ENCODE measurements at places on chromosomes 2 and 18.
A peak's percentile ranks its signal among the peaks of the same experiment; 100 is the strongest.

DNA sequence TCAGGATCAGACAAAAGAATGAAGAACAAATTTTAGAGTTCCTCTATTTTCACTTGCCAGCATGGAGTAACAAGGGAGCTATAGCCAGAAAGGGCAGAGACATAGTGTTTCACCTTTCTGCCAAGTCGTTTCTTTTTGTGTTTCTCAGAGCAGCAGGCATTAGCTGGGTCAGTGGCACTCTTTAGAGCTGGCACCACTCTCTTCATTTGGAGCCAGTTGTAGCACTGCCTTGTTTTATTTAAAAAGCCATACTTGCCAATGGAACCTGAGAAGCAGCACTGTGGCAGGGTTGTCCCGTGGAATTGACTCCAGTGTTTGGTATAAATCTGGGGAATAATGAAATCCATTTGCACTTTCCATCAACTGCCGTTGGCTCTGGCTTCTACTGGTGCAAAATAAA, 64.0 kb downstream of the LRRTM4 start:
- DNase-seq: no peak

DNA sequence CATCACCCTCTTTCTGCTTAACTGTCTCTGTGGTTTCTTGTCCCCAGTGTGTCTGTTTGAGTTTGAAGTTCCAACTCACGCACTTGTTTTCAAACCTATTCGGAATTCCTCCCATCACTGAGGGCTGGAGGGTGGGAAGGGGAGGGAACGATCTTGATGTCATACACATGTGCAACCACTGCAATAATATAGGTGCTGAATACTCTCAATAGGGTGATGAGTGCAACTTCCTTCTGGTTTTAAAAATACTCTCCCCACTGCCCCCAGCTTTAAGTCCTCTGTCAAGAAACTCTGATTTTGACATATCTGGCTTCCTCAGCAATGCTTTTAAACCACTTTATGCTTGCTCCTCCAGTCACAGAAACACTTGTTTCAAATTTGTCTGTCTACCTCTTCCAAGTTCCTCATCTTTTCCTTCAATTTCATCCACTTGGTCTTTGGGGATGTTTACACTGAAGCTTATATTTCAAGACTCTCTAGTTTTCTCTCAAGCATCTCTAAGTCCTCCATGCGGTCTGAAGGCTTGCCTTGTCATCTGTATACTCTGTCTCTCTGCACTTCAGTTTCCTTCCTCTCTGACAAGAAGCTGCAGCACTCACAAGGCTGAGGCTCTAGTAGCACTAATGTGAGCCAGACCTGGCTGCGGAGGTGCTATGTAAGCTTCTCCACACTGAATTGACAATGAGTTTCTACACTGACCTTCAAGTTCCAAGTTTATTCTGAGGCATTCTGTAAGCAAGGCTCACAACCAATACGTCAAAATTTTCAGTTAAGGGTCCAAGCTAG, 422.3 kb downstream of the ZEB2 start:
- DNase-seq: no peak

GRCh38 chr2:210503001-210503623, 26.6 kb upstream of the LANCL1 start:
- DNase-seq: no peak

GRCh38 chr2:142058149-142058548, 72.7 kb downstream of the LRP1B start:
- no peak for DNase-seq

DNA sequence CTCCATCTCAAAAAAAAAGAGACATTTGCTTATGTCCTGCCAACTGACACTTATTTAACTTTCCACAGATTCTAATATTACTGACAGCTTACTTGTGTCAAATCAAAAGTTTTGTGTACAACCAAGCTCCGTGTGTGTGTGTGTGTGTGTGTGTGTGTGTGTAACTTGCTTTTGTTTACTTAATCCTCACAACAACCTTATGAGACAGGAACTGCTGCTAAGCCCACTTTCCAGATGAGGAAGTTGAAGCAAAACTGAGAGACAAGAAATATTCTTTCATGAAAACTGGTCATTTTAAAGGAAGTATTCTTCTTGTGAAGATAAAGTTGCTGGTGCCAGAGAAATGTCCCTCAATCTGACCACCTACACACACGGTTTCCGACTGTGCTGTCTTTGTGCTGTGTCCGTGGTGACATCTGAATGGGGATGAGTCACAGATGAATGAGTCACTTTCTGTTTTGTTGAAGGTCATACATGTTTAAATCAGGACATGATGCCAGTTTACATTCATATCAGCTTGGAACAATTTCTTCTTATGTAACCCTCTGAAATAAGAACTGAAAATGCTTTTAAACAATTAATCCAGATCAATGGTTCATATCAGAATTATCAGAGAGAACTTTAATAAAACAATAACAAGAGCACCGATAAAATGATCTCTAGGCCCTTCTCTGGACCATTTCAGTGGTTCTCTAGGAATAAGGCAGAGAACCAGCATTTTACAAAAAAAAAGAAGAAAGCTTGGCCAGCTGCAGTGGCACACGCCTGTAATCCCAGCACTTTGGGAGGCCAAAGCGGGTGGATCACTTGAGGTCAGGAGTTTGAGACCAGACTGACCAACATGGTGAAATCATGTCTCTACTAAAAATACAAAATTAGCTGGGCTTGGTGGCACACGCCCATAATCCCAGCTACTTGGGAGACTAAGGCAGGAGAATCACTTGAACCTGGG, 95.5 kb downstream of the THNSL2 start:
- no peak for DNase-seq

DNA sequence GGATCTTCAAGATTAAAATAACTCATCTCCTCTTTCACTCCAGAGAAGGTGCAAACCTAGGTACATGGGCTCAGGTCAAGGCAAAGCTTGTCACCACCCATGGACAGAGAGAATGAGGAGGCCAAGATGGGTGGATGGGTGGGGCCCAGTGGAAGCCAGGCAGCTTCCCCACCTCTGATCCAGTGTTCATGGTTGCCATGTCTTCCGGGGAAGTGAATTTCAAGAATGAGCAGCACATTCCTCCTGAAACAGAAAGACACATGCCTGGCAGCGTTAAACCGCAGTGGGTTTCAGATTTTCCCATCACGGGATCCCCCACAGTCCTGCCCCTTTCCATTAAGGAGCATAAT, 301.7 kb downstream of the EIPR1 start:
- no peak for DNase-seq

- no peak for DNase-seq
Observed at GRCh38 chr2:134592377-134592776, 126.4 kb downstream of the TMEM163 start.

GRCh38 chr2:215884451-215885087, 128.8 kb downstream of the MREG start:
- DNase-seq: no peak

- DNase-seq: no peak
Observed at GRCh38 chr18:10771053-10771709, 245.4 kb downstream of the NAPG start.

DNA sequence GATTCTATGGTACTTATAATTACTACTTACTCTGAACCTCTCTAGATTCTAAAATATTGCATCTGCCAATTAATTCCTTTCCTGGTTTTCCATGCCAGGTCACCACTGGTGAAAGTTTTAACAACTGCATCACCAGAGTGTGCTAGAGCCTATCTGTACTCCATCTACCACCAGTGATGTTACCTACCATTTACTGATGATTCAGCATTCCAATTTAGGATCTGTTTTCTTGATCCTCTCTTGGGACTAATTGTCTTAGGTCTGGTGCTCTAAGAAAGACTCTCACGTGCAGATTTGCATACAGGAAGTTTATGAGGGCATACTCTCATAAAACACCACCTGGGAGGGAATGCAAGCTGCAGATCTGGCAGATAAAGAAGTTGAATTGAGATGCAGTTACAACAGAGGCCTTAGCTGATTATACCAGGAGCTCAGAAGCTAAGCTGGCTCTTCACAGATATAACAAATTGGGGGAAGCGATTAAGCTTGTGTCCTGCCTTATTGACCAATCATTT, 347.6 kb upstream of the VRK2 start:
- DNase-seq: peak; percentile 10

GRCh38 chr2:46521215-46521683, 41.9 kb downstream of the TMEM247 start:
- no peak for DNase-seq

DNA sequence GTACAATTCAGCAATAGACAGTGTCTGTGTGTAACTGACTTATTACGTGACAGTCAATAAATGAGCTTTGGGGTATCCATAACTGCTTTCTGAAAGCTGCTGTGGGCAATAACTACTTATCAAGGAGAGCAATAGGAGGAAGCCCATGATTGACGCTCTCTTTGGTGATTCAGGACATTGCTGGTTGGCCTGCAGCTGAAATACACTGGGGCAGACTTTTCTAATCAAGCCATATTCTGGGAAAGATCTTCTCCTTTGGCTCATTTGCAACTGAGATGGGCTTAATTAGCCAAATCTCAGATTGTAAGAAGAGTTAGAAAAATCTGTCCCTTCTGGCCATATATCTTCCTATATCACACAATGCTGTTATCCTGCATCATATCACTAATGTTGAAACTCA, 24.0 kb upstream of the CCBE1 start:
- DNase-seq: no peak

DNA sequence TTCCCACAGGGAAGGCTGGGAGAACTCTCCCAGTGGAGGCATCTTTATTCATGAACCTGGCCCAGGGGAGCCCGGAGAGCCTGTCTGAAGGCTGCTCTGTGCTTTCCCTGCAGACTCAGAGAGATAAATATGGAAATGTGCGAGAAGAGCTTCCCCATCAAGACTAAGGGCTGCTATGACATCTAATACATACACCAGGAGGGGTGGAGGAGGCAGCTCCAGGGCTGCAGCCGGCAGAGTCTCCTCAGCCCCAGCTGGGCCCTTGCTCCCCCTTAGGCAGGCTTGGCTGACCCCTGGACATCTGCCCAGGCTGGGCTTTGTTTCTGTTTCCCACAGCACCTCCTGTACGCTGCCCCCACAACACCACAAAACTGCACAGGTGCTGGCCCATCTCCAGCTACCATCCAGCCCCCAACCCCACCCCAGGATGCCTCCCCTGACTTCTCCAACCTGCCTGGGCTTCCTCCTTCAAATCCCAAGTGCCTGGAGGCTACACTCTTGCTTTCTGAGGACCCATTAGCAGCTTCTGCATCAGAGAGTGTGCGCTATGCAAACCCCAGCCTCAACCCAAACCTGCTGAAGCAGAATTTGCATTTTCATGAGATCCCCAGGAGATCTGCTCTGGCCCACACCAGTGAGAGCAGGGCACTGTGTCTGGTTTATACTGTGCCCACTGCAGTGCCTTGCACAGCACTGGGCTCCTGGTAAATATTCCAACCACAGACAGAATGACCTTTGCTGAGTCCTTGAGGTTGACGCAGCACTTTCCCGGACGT, 96.8 kb downstream of the VSNL1 start:
- no peak for DNase-seq

DNA sequence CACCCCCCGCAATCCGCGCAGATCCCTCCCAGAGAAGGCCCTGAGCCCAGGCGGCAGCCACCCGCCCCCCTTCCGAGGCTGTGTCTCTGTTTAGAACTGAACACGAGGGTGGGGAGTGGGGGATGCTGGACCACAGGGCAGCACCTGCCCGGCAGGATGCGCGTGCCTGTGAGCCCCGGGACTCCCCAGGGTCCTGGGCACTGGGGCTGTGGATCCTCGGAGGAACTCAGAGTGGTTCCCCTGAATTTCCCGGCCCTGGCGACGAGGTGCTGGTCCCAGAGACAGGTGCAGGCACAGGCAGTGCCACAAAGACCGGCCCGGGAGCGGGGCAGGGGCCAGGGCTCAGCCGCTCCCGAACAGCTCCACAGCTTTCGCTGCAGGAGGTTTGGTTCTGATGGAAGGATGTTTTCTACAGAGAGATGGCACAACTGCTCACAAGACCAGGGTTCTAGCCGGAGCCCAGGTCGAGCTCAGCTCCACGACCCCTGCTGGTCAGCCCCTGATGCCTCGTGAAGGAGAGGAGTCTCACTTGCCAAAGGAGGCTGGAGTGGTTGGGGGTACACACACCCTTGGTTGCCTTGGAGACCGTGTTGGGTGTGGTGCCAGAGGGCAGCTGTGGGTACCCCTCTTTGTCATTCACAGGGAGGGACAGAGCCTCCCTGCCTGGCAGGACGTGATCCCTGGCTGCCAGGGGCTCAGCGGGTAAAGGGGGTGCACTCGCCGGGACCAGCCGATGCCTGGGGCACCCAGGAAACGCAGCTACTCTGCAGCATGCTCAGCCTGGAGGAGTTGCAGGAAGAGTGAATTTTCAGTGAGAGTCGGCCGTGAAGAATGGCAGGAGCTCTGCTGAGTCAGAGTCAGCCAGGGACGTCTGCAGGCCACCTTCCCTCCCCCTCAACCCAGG, 4.4 kb upstream of the NEU4 start:
- no peak for DNase-seq

DNA sequence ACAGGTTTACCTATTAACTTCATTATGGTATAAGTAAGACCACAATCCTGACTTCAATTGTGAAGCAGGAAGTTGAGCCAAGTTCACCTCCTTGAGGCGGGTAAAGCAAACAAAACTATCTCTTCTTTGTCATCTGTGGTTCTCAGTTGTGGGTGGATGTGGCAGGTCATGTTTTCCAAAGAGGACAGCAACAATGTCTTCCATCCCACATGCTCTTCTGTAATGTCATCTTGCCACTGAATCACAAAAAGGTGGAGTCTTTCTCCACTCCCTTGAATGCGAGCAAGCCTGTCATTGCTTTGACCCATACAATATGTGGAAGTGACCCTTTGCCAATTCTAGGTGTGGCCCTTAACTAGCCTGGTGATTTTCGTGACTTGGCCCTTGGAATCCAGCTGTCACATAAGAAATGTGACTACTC, 98.7 kb downstream of the GRB14 start:
- no peak for DNase-seq

- no peak for DNase-seq
Observed at GRCh38 chr2:190786404-190787166, 94.0 kb upstream of the GLS start.

GRCh38 chr2:108325756-108326155, 37.1 kb downstream of the SULT1C2 start:
- DNase-seq: no peak

DNA sequence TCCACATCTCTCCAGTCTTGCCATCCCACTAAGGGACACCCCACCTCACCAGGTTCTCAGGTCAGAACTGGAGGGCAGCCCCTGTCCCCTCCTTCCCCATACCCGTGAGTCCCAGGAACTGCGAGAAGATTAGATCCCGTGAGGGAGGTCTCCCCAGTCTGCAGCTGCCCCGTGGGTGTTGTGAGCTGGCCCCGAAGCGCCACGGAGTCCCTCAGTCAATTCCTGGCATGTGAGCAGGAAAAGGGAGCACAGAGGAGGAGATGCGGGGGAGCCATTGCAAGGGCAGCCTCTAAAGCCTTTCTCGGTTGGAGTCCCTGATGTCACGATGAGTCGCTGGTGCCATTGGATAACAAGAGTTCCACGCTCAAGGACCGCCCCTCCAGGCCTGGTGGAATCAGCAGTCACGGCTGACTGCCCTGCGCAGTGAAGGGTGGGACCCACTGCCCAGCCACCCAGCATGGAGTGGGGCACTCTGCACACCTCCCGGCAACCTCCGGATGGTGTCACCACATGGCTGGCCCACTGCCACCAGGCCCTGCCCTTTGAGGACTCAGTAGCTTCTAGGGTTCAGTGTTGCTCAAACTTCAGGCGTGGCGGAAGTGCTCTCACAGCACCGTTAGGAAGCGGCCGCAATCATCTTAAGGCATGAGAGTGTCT, 434.9 kb upstream of the MYT1L start:
- DNase-seq: no peak

GRCh38 chr2:216776066-216776850, 80.9 kb upstream of the IGFBP5 start:
- no peak for DNase-seq

Measured in Jurkat, Clone E6-1 (cell line).